NCI-H2029 treated with DMSO at 0.1 percent for 48 hours (cell line): ENCODE measurements at places on chromosomes 5 and 9.

- DNase-seq = no peak
Observed at GRCh38 chr9:1722404-1722803, 292.7 kb upstream of the SMARCA2 start.

- DNase-seq = no peak
Observed at GRCh38 chr5:95673081-95673480, 9.7 kb downstream of the SPATA9 start.

- no peak for DNase-seq
Observed at GRCh38 chr5:58800356-58800755, 217.5 kb downstream of the RAB3C start.

DNA sequence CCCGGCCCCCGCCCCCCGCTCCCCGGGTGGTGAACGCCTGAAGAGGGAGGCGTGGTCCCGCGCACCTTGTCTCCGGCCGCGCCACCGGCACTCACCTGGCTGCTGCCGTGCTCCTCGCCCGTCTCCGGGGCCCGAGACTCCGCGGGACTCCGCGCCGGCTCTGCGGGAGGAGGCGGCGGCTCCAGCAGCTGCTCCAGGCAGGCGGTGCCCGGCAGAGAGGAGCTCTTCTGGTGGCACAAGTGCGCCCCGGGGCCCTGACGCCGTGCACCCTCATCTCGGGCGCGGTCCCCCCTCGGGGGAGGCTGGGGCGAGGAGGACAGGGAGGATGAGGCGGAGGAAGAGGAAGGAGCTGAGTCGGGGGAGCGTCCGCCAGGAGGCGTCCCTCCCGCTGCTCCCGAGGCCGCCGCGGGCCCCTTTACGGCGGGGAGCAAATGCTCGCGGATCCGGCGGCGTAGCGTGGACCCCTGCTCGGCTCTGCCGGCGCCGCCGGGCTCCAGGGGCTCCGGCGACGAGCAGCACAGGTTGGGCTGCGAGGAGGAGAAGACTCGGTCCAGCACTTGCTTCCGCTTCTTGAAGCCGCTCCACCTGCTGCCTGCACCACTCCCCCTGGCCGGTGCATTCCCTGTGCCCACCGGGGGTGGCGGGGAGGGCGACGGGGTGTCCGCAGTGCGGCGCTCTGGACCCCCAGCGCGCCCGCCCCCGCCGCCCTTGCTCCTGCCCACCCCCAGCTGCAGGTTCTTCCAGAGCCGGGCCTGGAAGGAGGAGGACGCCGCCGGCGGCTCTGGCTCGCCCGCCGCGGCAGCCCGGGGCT lies 928 bp downstream of the MCTP1 start:
- no peak for DNase-seq

- no peak for DNase-seq
Observed at GRCh38 chr5:76820526-76820890, 1.7 kb downstream of the F2RL1 start.

- no peak for DNase-seq
Observed at GRCh38 chr5:57216714-57217113, 42.9 kb downstream of the GPBP1 start.

DNA sequence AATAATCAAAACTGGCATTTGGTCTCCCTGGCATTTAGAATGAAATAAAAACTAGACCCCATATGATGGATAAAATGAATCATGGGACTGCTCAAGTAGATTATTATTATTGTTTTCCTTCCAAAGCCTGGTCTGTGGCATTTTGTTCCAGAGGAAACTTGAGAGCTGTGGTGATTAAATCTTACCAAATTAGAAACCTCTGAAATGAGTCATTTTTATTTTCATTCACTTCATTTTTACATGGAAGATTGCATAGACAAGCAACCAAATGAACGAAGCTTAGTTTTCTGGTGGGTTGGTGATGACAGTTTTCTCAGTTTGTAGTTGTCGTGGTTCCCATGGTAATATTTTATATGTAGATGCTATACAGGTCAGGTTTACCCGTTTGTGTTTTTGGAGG lies 23.4 kb downstream of the PAM start:
- no peak for DNase-seq

DNA sequence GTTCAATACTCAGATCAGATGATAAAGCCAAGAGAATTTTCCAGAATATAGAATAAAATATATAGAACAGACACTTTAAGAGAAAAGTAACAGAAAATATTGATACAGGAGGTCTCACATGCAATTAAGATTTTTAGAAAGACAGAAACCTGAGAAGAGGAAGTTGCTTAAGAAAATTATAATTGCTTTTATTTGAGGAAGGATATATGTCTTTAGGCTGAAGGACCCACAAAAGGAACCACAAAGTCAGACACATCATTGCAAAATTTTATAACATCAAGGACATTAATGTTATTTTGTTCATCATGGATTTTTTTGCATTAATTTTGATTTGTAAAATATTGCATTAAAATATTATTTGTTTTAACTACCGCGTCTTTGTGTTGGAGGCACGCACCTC lies 141.5 kb downstream of the FSTL4 start:
- no peak for DNase-seq

DNA sequence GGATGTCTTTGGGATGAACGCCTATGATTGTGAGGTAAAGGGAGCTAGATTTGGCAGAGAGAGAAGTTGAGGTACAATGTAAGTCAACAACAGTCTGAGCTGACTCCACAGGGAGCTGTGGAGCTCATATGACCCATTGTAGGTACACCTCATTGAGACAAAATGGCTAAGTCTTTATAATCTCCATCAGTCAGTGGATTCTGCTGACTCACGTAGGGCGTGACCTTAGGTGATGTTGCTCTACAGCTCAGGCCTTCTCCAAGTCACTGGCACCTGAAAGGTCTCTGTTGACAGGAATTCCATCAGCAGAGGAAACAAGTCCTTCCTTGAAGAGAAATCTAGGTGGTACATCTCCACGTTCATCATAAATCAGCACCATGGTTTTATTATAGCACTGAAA lies 118.2 kb upstream of the PRR16 start:
- no peak for DNase-seq

DNA sequence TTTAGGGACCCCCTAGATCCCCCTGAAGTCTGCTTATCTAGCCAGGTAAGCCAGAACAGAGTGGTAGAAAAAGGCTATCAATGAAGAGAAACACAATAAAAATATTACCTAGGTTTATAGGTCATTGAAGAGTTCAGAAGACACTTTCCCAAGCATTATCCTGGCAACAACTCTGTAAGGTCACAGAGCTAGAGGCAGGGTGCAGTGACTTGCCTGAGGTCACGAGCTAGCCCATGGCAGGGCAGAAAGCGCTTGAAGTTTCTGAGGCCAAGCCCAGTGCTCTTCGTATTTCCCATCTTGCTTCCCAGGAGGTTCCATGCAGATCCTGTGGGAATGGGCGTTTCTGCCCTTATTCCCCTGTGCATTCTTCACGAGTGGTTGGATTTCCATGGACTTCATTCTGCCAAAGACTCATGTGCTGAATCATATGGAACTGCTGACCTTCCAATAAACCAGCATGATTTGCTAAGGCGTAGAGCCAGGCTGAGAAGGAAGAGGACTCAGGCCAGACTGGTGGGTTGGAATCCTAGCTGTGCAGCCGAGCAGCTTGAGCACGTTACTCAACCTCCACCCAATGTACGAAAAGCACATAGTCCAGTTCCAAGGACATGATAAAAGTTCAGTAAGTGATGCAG lies 22.1 kb downstream of the TRMO start:
- no peak for DNase-seq

DNA sequence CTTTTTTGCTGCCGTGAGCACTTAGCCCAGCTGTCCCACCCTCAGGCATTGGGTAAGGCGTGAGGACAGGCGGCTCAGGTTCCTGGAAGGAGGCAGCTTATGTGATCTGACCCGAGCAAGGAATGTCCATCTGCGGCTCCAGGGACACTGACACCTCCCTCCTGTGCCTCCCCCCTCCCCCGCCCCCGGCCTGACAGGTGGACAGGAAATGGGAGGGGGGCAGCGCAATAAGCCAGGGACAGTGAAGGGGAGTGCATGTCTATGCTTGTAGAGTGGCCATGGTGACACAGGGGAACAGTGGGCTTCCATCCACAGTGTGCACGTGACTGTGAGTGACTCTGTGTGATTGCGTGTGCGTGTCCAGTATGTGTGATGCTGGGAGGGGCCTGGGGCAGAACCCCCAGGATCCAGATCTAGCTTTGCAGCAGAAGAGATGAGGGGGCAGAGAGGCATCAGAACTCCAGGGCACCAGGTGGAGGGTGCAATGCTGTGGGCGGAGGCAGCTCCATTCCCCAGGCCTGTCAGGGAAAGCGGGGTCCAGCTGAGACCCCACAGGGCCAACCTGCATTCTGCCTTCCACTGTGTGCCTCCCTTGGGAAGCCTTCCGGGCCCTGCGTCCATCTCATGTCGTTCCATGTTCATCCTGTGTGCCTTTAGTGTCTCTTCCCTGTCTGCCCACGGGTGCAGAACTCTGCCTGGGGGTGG lies 30.5 kb downstream of the CNTFR start:
- DNase-seq = no peak

GRCh38 chr5:147859962-147860640 lies 18.4 kb upstream of the SCGB3A2 start:
- DNase-seq = no peak

DNA sequence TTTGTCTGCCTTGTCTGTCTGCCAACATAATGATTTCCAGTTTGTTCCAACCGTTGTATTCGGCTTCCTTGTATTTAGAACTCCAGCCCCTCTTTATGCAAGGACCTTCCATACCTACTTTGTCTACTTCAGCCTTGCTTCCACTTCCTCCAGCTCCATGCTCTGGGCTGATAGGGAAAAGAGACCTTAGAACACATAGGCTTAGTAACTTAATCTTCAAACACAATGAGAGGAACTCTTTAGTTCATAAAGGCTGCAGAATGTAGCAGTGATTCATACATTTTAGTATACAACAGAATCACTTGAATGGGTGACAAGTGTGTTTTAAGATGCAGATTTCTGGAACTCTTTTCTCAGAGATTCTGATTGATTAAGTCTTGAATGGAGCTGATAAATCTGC lies 102.8 kb upstream of the IFNE start:
- DNase-seq = no peak

DNA sequence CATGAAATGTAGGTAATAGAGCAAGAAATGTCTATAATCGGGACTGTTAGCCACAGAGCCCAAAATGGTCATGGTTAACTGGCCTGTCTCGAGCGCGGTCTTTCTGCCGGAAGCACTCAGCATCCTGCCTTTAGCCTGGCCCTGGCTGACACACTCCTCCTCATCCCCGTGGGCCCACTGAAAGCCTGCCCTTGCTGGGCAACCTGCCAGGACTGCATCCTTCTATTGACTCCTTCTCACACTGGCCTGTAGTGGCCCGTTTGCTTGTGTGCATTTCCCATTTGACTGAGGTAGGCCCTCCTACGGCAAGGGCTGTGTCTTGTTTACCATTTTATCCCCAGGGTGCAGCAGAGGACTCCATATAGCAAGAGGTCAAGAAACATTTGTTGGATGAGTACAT lies 215.7 kb downstream of the ATPSCKMT start:
- DNase-seq = no peak

GRCh38 chr5:142215915-142216681 lies 107.5 kb downstream of the NDFIP1 start:
- DNase-seq = no peak

GRCh38 chr5:1324301-1324700 lies 20.6 kb downstream of the CLPTM1L start:
- no peak for DNase-seq

DNA sequence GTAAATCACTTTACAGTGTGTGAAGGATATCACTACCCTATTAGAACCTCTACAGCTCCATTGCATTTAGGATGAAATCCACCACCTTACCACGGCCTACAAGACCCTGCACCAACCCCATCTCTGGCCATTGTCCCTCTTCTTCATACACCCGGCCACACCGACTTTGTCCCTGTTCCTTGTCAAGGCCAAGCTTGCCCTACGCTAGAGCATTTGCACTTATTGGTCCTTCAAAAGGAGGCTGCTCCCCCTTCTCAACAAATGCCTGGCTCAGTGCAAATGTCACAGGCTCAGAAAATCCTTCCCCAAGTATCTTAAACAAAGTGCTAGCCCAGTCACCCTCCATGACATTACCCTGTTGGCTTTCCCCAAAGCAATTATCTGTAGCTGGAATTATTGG lies 4.1 kb upstream of the HRH2 start:
- DNase-seq = no peak

DNA sequence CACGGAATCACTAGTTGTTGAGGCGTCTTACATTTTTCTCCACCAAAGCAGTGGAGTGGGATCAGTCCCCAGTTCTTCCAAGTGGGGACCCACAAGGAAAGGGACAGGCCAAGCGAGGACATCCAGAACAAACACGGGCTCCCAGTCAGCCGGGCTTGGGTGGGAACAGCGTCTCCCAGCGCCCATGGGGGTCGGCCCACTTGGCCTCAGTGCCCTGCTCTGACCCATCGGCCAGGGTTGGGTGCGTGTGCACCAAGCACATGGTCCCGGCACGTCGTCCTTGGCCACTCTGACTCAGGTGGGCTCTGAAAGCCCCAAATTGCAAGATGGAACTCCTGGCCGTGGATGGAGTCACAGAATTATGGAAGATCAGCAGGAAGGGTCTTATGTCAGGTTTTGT lies 37.9 kb downstream of the DBH start:
- DNase-seq = no peak

DNA sequence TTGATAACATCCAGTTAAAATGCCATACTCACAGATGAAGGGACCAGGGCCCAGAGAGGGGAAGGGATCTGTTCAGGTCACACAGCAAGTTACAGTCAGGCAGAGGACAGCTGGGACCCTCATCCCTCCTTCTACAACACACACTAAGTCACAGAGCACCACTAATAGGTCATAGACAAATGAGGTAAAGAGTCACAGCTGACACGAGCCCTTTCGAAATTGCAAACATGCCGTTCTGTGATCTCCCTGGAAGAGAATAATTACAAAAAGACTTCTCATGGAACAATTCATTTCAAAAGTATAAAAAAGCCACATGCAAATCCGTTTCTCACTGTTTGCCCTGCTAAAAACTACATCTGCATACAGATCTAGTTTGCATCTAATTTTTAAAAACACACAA lies 15.5 kb downstream of the IGFBPL1 start:
- DNase-seq = no peak

- DNase-seq = no peak
Observed at GRCh38 chr5:140153905-140154304, 21.1 kb upstream of the CYSTM1 start.

DNA sequence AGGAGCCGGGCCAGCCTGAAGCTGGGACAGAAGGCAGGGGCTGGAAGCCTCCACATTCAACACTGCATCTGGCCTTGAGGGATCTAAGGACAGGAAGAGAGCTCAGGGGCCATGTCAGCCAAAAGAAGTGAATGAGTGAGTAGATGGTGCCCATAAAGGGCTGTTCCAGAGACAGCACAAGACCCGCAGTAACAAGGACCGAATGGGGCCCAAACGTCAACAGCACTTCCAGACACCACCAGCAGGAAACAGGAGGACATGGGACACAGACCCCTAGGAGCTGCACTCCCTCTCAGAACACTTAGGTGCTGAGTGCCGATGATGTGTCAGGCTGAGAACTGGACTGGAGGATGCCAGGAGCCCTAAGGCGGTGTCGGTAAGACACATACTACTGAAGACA lies 114.8 kb upstream of the FAM120A start:
- DNase-seq = no peak

GRCh38 chr9:89436963-89437625 lies 60.8 kb downstream of the SEMA4D start:
- DNase-seq = peak; percentile 44

- DNase-seq = peak; percentile 25
Observed at GRCh38 chr5:67404256-67405100, 207.9 kb upstream of the CD180 start.
